ENCODE measurements at places on chromosomes 2 and 18.

- H3K36me3 ChIP-seq: peaks cover 2% of the 10 kb centered on the region
- no peak overlapping the region for H3K4me3 ChIP-seq
- no peaks in the 10 kb centered on the region for H3K4me1 ChIP-seq
Measured at GRCh38 chr18:75215663-75216062, 5.1 kb downstream of the TSHZ1 start.

DNA sequence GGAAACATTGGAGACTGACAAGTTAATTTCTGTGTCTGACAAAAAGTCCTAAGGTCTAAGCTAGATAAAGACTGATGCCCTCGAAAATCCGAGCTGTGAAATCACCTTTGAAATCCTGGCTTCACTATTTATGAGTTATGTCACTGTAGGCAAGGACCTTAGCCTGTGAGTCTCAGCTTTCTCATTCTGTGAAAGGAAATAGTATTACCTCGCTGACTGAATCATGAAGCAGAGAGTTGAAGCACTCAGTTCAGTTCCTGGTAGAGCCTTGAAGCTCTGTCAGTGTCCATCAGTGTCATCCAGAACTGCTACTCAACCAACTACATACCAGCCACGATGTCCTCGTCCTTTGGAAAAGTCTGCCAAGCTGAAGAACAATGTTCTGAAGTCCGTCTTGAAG, 1025.6 kb upstream of the GYPC start:
- no peaks in the 10 kb centered on the region for H3K27me3 ChIP-seq
- H3K36me3 ChIP-seq: no peaks in the 10 kb centered on the region
- no peak for DNase-seq
- no peak overlapping the region for H3K4me3 ChIP-seq
- no peak overlapping the region for H3K27ac ChIP-seq

DNA sequence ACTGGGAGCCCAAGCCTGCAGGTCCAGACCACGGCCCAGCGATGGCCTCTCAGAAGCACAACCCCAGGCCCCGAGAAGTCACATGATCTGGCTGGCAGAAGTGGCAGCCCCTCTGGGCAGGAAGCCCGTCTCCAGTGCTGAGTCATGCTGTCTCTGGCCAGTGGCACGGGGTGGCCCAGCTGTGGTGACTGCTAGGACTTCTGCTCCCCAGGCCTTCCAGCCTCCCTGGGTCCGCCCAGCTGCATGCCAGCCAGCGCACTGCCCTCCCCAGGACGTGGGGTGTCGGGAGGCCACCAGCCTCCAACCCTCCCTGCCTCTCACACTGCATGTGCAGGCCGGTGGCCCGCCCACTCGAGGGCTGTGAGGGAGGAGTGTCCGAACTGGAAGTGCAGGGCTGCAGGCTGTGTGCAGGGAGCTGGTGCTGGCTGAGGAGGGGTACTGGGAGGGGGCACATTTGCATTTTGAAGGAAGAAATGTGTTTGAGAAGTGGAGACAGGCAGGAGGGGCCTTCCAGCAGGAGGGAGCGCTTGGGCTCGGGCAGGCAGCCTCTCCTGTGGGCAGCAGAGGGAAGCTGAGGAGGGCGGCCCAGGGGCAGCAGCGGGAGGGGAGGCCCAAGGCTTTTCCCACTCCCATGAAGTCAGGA, 17.0 kb upstream of the HPCAL1 start:
- no peaks in the 10 kb centered on the region for H3K36me3 ChIP-seq
- peak; percentile 64 for DNase-seq
- no peak overlapping the region for H3K4me3 ChIP-seq

GRCh38 chr2:100793220-100793619, 26.7 kb upstream of the NPAS2 start:
- H3K36me3 ChIP-seq: no peaks in the 10 kb centered on the region
- no peaks in the 10 kb centered on the region for H3K27me3 ChIP-seq
- DNase-seq: no peak
- H3K4me1 ChIP-seq: no peaks in the 10 kb centered on the region
- H3K4me3 ChIP-seq: no peak overlapping the region

- no peak for DNase-seq
- H3K27ac ChIP-seq: no peak overlapping the region
- H3K4me3 ChIP-seq: no peak overlapping the region
- no peaks in the 10 kb centered on the region for H3K36me3 ChIP-seq
- no peaks in the 10 kb centered on the region for H3K4me1 ChIP-seq
Measured at GRCh38 chr2:237011206-237011795, 74.4 kb upstream of the COPS8 start.

DNA sequence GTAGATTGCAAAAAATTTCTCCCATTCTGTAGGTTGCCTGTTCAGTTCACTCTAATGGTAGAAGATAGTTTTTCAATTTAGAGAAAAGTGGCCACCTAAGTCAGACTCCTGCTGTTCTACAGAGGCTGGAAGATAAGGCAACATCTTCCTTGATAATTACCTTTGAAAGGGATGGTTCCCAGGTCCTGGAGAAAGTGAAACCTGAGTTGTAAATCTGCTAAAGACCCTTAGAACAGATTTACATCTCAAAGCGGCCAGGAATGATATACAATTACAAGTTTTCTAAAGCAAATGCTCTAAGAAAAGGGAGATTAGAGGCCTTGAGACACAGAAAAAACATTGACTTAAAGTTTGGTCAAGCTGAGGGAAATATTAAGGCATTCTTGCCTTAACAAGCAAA, 1350.2 kb upstream of the FAM98A start:
- H3K27me3 ChIP-seq: no peaks in the 10 kb centered on the region
- no peak overlapping the region for H3K4me3 ChIP-seq
- H3K4me1 ChIP-seq: no peaks in the 10 kb centered on the region
- peaks cover 29% of the 10 kb centered on the region for H3K36me3 ChIP-seq
- no peak overlapping the region for H3K27ac ChIP-seq
- no peak for DNase-seq

DNA sequence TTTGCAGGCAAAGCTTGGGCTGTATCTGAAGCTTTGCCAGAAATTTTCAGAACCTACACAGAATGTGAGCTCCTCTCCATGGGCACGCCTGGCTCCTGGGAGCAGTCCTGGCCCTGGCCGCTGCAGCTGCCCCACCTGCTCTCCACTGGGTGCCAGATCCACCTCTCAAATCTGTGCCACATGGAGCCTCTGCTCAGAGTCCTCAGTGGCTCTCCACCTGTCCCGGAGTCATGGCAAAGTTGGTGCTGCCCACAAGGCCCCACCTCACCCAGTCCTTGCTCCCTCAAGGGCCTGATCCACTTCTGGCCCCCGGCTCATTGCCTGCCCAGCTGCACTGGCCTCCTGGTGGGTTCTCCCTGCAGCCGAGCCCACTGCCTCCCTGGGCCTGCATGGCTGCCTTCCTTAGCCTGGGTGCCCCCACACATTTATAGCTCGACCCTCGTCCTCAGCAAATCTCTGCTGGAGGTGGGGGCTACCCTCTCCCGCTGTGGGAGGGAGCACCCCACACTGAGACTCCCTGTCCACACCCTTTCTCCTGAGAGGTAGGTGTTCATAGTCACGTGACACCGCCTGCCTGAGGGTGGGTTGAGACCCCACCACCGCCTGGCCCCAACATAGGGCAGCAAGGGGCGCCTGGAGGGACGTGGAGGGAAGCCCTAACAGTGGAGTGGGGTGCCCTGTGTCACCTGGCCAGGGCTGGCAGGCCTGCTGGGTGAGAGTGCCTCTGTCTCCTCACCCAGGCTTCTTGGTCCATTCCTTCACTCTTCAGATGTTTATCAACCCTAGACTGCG, 224.1 kb downstream of the SH3RF3 start:
- no peak overlapping the region for H3K27ac ChIP-seq
- H3K27me3 ChIP-seq: no peaks in the 10 kb centered on the region
- H3K4me1 ChIP-seq: peaks cover 8% of the 10 kb centered on the region
- peak; percentile 20 for DNase-seq

DNA sequence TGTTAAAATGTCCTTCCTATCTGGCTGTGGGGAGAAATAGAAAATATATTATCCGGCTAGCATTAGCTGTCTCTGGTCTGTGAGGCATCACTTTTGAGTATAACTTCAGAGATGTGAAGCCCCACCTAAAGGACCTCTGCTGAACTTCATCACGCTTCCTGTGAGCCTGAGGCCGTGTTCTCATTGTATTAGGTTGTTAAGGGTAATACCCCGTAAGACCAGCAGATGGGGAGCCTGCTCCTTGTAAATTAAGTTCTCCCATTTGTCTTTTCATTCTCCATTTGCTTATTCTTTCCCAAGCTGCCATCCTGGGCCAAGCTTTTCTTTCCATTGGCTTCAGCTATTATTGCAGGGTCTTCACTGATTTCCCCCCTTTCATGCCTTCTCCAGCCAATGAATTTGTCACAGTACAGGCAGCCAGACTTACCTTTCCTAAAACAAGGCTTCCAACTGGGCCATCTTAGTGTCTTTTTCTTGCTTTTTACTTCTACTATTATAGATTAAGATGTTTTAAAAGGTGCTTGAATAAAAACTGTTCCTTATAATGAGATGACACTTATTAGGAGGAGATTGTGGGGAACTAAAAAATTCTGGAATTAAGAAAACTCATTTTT, 12.4 kb downstream of the NIF3L1 start:
- DNase-seq: peak; percentile 81
- no peaks in the 10 kb centered on the region for H3K4me1 ChIP-seq
- no peak overlapping the region for H3K27ac ChIP-seq
- no peaks in the 10 kb centered on the region for H3K27me3 ChIP-seq
- peaks cover 35% of the 10 kb centered on the region for H3K36me3 ChIP-seq

- no peak for DNase-seq
- no peaks in the 10 kb centered on the region for H3K36me3 ChIP-seq
- H3K27me3 ChIP-seq: no peaks in the 10 kb centered on the region
- H3K4me3 ChIP-seq: no peak overlapping the region
- no peak overlapping the region for H3K27ac ChIP-seq
Measured at GRCh38 chr18:63152096-63152495, 167.5 kb downstream of the BCL2 start.

GRCh38 chr18:63192885-63193349, 126.7 kb downstream of the BCL2 start:
- no peaks in the 10 kb centered on the region for H3K36me3 ChIP-seq
- no peak for DNase-seq
- H3K4me1 ChIP-seq: no peaks in the 10 kb centered on the region
- no peak overlapping the region for H3K27ac ChIP-seq
- no peak overlapping the region for H3K4me3 ChIP-seq

GRCh38 chr2:82314836-82315472, 2010.4 kb upstream of the LRRTM1 start:
- H3K27me3 ChIP-seq: no peaks in the 10 kb centered on the region
- no peaks in the 10 kb centered on the region for H3K4me1 ChIP-seq
- no peak overlapping the region for H3K27ac ChIP-seq
- H3K36me3 ChIP-seq: no peaks in the 10 kb centered on the region
- DNase-seq: no peak
- no peak overlapping the region for H3K4me3 ChIP-seq

- DNase-seq: no peak
- no peaks in the 10 kb centered on the region for H3K27me3 ChIP-seq
- peaks cover 2% of the 10 kb centered on the region for H3K4me1 ChIP-seq
- H3K4me3 ChIP-seq: no peak overlapping the region
- H3K27ac ChIP-seq: no peak overlapping the region
Measured at GRCh38 chr2:173101687-173102086, 26.0 kb downstream of the MAP3K20 start.

GRCh38 chr2:73836141-73836943, 7.6 kb downstream of the STAMBP start:
- H3K27ac ChIP-seq: no peak overlapping the region
- no peak overlapping the region for H3K4me3 ChIP-seq
- no peaks in the 10 kb centered on the region for H3K27me3 ChIP-seq
- peaks cover 42% of the 10 kb centered on the region for H3K36me3 ChIP-seq
- no peak for DNase-seq
- H3K4me1 ChIP-seq: no peaks in the 10 kb centered on the region

DNA sequence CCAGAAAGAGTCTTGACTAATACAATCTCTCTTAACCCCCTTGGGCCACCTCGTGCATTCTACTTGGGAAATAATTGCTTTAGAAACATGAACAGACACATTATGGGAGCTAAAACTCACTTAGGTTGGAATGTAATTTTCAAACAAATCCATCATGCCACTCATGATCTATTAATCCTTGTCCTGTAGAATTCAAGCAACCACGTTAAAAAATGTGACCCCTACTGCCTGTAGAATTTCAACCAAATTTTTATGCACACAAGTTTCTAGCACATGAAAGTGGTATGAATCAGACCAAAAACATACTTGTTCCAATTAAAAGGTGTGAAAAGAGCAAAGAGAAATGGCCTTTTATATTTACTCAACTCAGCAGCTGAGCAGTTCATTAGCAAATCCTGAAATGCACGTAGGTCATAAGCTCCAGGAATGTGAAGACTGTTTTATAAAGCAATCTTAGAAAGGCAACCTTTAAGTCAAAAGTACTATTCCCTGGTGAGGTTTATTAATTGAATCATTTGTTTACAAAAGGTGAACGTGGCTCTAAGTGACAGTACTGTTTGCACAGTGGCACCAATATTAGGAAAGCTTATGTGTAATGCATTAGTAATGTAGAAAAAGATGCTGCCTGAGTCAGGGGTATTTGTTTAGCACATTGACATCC, 459.4 kb upstream of the UBE2E3 start:
- no peaks in the 10 kb centered on the region for H3K4me1 ChIP-seq
- H3K27me3 ChIP-seq: no peaks in the 10 kb centered on the region
- DNase-seq: no peak
- no peak overlapping the region for H3K4me3 ChIP-seq
- H3K36me3 ChIP-seq: no peaks in the 10 kb centered on the region
- H3K27ac ChIP-seq: no peak overlapping the region

GRCh38 chr2:137675584-137676327, 288.5 kb upstream of the HNMT start:
- H3K4me3 ChIP-seq: no peak overlapping the region
- no peak for DNase-seq
- no peak overlapping the region for H3K27ac ChIP-seq
- H3K4me1 ChIP-seq: no peaks in the 10 kb centered on the region
- no peaks in the 10 kb centered on the region for H3K36me3 ChIP-seq
- H3K27me3 ChIP-seq: no peaks in the 10 kb centered on the region

DNA sequence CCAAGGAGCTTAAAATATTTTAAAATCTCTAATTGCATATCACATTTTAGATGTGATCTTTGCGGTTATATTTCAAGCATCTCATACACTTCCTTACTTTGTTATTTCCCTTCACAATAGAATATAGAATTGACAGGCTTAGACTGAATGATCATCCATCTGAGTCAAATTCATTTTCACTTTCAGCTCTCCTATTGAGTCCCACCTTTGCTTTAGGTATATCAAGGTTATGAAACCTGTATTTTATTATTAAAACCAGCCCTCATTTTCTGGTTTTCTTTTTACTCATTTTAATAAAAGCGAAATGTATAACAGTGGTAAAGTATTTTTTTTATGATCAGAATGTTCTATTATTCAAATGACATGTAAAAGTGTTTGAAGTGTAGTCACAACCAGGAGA, 162.9 kb upstream of the KYNU start:
- H3K4me3 ChIP-seq: no peak overlapping the region
- peaks cover 2% of the 10 kb centered on the region for H3K4me1 ChIP-seq
- DNase-seq: no peak
- H3K27me3 ChIP-seq: no peaks in the 10 kb centered on the region
- no peaks in the 10 kb centered on the region for H3K36me3 ChIP-seq
